ENCODE measurements at places on chromosomes 4 and X.

DNA sequence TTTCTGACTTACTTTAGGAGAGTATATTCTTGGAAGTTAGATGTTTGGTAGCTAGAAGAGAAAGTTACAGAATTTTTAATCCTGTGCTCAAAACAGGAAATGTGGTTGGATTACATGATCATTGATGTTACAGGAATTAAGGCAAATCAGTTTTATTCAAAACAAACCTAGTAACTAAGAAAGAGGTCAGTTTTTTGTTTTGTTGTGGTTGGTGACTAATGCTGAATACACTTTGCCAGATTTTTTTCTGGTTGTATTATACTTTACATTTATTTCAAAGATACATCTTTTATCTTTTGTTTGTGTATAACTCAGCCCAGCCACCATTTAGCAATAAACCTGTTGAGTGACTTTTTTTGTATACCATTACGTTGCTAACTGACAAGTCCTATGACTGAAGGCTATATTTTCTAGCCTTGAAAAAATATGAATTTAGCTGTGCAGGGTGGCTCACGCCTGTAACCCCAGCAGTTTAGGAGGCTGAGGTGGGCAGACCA, 116.7 kb downstream of the KLHL8 start:
- DNase-seq, result no peak

GRCh38 chr4:123349421-123350190, 47.0 kb upstream of the SPRY1 start:
- DNase-seq, result no peak

DNA sequence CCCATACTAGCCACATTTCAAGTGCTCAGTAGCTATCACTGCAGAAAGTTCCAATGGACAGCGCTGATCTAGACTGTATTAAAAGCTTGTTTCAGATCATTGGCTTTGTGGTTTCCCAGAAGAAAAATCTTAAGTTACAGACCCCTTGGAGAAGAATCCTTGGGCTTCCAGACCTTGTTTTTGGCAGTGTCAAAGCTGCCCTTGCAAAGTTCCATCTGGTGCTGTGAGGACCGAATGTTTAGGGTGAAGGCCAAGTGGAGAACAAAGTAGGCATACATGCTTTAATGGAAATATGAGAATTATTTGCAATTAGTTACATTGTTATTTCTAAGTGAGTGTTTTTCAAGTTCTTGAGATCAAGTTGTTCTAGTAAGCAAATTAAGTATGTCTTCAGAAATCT, 144.7 kb downstream of the FRMPD4 start:
- DNase-seq, result no peak

- no peak for DNase-seq
These were observed 85.1 kb downstream of the SORBS2 start for GRCh38 chr4:185726931-185727330.

DNA sequence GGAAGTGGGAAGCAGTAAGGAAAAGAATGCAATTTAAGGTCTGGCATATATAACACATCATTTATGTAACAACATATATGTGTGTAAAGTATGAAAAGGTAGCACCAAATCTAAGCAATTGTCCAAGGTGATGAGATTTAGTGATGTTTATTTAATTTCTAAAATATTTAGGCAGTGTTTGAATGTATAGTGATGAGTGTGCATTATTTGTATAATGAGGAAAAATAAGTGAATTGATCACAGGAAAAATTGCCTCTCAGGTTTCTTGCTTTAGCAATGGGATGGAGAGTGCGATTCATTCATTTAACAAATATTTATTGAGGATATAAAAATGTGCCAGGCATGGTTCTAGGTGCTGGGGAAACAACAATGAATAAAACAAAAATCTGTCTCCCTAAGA, 2.2 kb upstream of the MAGED1 start:
- no peak for DNase-seq

- DNase-seq, result peak; percentile 65
These were observed 94.9 kb upstream of the TBC1D9 start for GRCh38 chr4:140851032-140851636.

DNA sequence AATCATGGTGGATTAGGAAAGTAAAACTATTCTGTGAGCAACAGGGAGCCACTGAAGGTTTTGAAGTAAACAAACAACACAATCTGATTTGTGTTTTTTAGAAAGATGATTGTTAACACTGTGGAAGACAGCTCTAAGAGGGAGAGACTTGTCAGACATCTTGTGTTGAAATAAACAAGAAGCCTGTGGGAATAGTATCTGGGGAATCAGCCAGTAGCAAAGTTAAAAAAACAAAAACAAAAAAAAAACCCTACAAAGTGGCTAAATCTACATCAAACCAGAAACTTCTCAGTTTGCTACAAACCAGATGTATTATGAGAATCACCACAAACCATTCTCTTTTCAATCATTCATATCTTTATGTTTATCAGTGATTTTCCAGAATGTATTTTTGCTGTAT, 125.7 kb upstream of the GPC4 start:
- DNase-seq, result no peak

DNA sequence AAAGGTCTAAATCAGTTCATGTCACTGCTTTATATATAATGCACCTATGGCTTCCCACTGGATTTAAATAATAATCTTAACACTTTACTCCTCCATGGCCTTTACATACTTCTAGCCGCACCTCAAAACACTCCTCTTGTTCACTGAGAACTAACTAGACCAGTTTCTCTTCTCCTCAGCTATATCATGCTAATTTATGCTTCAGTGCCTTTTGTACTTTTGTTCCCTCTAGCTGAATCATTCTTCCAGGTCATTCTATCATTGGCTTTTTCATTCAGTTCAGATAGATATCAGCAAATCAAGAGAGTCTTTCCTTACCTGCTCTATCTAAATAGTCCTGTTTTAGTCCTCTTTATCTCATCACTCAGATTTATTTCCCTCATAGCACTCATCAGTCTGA, 64.2 kb downstream of the TET2 start:
- no peak for DNase-seq

GRCh38 chr4:1266881-1267763, 18.2 kb upstream of the CTBP1 start:
- DNase-seq, result no peak

- no peak for DNase-seq
These were observed 23.3 kb downstream of the LIMCH1 start for GRCh38 chr4:41561244-41561643.

DNA sequence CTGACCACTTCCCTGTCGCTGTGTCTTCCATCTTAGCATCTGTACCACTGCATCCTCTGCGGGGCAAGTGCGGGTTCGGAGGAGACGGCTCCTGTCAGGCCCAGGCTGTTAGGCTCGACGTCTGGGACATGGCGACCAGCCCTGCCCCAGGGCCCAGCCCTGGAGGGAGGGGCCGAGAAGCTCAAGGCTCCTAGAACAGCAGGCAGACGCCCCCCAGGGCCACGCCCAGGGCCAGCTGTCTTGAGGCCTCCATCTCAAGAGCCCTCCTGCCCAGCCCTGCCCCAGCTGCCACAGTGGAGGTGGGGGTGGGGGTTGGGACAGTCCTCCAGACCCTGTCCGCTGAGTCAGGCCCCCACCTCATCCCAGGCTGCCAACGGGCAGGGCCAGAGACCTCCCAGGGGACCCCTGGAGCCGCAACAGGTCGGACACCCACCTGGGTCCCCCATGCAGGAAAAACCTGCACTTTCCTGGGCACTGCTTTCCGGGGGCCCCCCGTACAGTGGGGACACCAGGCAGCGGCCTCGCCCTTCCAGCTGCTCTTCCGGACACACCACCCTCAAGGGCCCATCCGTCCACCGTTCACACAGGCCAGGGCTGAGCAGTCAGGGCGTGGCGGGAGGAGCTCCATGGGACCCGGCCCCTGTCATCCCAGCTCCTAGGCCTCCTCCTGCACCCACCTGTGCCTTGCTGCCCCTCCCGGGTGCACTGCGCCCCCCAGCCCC, 83.1 kb downstream of the FAM53A start:
- no peak for DNase-seq

- DNase-seq, result no peak
These were observed 294.9 kb upstream of the BOD1L1 start for GRCh38 chr4:13922459-13922858.

DNA sequence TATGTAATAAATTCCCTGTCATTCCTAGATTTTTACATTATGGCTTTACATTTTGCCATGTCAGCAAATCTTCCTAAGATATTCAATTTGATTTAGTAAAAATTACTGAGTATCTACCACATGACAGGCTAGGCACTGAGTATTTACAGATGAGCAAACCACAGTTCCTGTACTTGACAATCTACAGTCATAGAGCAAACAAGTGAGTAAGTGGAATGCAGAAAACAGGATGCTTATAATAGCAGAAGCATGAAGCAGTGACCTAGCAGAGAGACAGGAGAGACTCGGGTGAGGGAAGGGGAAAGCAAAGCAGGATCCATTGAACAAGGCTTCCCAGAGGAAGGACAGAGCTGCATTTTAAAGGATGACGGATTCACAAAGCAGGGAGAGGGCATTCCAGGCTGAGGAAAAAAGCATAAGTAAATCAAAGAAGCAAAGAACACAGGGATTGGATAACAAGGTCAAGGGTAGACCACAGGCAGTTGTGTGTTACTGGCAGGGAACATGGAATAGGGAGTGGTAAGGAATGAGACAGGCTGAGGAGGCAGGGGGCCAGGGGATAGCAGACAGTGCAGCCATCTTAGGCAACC, 124.7 kb upstream of the C1QTNF7 start:
- peak; percentile 11 for DNase-seq

DNA sequence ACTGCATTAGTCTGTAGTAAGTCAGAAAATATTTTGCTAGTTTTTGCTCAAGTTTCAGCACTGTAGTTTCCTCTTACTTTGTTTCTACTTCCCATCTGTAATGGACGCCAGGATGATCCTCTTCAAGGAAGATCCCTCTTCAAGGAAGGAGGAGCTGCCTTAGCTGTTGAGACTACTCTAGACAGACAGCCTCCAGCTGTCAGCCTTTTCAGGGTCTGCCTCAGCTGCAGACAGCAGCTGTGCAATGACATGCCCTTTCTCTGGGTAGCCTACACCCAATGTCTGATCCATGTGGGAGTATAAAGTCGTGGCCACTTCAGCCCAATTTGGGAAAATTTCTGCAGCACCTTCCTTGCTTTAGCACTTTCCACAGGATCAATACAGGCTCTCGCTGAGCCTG, 281.0 kb upstream of the MAOA start:
- no peak for DNase-seq
